WTC11 (cell line): ENCODE measurements at places on chromosomes 6 and 20. TPM values are rescaled to one million over a fixed set of nuclear protein-coding genes. Genes with fewer than 3 reads are reported as not detected.

- DNase-seq = no peak
- peaks cover 52% of the 10 kb centered on the region for H3K4me1 ChIP-seq
- no peak overlapping the region for H3K27ac ChIP-seq
- H3K27me3 ChIP-seq = no peaks in the 10 kb centered on the region
Measured at GRCh38 chr6:93789532-93789931, 370.2 kb upstream of the EPHA7 start.

GRCh38 chr6:107542192-107542668, 52.3 kb downstream of the SOBP start:
- peak overlapping the region; percentile 14; the same call in 1 of the 2 replicates for H3K27ac ChIP-seq
- no peak overlapping the region for H3K4me3 ChIP-seq
- no peak for DNase-seq
- no peaks in the 10 kb centered on the region for H3K27me3 ChIP-seq
- no peaks in the 10 kb centered on the region for H3K36me3 ChIP-seq

The PACRG gene
- 0.44 TPM in 2 of 3 replicates, not detected in the other for total RNA-seq

DNA sequence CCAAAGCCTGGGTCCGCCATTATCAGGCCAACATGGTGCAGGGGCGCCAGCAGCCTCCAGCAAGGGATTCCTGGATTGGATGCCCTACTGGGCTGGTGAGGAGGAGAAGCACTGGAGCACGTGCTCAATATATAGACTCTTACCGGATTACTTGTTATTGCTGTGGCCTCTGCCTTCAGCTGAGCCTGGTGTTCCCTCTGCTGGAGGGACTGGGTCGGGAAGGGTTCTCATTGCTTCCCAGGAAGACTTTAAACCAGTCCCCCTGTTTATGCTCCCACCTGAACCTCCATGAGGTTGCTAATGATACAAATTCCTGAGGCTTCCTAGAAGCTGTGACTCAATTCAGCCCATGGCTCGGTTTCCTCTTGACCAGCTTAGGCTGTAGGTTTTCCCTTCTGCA, 186.7 kb upstream of the ARID1B start:
- no peaks in the 10 kb centered on the region for H3K36me3 ChIP-seq
- H3K27ac ChIP-seq = no peak overlapping the region
- no peak for DNase-seq

GRCh38 chr6:42197555-42198362, 3.0 kb upstream of the GUCA1B start:
- H3K27me3 ChIP-seq = peaks cover 7% of the 10 kb centered on the region
- peaks cover 14% of the 10 kb centered on the region for H3K4me1 ChIP-seq
- no peak overlapping the region for H3K27ac ChIP-seq
- H3K36me3 ChIP-seq = no peaks in the 10 kb centered on the region
- H3K4me3 ChIP-seq = no peak overlapping the region

DNA sequence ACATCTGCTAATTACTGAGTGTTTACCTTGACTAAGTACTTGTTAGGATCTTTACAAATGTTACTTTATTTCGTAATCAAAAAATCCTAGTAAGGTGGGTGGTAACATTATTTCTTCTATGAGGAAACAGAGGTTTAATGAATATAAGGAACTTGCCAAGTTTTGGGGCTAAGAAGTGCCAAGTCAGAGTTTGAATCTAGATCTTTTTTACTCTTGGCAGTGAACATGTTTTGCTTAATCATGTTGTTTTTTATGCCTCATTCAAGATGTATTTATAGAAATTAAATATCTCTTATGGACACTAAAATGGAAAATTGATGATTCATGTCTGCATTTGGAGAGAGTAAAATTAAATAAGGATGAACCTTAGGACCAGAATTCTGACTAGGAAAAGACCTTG, 393.7 kb downstream of the UTRN start:
- peaks cover 6% of the 10 kb centered on the region for H3K4me1 ChIP-seq
- no peak overlapping the region for H3K27ac ChIP-seq
- no peak overlapping the region for H3K4me3 ChIP-seq

DNA sequence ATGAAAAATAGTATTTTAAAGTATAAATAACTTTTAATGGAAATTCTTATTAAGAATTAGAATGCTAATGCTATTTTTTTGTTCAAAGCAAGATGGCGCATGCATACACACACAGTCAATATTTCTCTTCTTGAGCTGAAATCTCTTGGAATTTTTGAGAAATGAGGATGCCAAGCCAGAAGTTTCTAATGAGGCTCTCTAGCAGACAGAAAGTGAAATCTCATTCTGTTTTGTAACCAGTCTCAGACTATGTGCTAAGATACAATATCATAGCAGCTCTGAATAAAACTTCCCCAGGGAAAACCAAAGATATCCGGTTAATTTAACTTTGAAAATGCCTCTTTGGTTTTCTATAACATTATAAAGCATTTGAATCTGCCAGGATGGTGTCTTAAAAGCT, 97.2 kb upstream of the HDAC2 start:
- H3K36me3 ChIP-seq = peaks cover 3% of the 10 kb centered on the region; the same call in 1 of the 2 replicates
- no peak overlapping the region for H3K4me3 ChIP-seq
- peaks cover 5% of the 10 kb centered on the region for H3K4me1 ChIP-seq
- DNase-seq = no peak

- DNase-seq = no peak
- H3K4me1 ChIP-seq = peaks cover 24% of the 10 kb centered on the region
- no peak overlapping the region for H3K4me3 ChIP-seq
- no peaks in the 10 kb centered on the region for H3K27me3 ChIP-seq
- peak overlapping the region; percentile 72 for H3K27ac ChIP-seq
Measured at GRCh38 chr20:62651285-62652021, 9.2 kb downstream of the SLCO4A1 start.

DNA sequence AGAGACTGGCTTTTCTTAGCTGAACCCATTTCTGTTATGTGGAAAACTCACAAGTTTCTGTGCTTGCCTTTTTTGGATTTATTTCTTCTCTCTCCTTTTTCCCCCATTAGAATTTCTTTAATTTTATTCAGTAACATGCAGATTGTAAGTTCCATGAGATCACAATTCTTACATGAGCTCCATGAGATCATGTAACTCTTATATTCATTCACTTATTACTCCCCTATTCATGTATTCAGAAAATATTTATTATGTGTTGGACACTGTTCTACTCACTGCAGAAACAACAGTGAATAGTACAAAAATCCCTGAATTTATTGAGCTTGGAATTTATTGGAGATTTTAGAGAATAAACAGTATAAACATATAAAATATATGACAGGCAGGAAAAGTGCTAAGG, 105.8 kb downstream of the INSM1 start:
- H3K4me1 ChIP-seq = peaks cover 24% of the 10 kb centered on the region
- H3K4me3 ChIP-seq = no peak overlapping the region
- no peak overlapping the region for H3K27ac ChIP-seq
- H3K27me3 ChIP-seq = no peaks in the 10 kb centered on the region

DNA sequence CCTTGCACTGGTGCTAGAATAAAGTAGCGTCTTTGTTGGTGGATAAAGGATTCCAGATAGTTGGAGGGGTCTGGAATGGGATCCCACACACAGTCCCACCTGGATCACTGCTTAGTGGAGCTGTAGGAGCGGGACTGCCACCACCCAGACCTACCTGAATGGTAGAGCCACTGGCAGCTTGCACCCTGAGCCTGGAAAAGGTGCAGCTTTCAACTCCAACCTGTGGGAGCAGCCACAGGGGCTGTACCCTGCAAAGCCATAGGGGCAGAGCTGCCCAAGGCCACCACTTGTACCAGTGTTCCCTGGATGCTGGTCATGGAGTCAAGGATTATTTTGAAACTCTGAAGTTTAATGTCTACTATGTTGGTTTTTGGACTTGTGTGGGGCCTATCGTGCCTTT, 26.9 kb downstream of the VTA1 start:
- no peak for DNase-seq
- peaks cover 36% of the 10 kb centered on the region for H3K36me3 ChIP-seq
- H3K27ac ChIP-seq = no peak overlapping the region
- no peaks in the 10 kb centered on the region for H3K27me3 ChIP-seq
- no peak overlapping the region for H3K4me3 ChIP-seq
- no peaks in the 10 kb centered on the region for H3K4me1 ChIP-seq

GRCh38 chr6:25971187-25971821, 8.7 kb downstream of the TRIM38 start:
- H3K4me3 ChIP-seq = no peak overlapping the region
- no peak overlapping the region for H3K27ac ChIP-seq
- H3K27me3 ChIP-seq = peaks cover 26% of the 10 kb centered on the region
- H3K36me3 ChIP-seq = peaks cover 29% of the 10 kb centered on the region
- H3K4me1 ChIP-seq = peaks cover 13% of the 10 kb centered on the region
- no peak for DNase-seq

DNA sequence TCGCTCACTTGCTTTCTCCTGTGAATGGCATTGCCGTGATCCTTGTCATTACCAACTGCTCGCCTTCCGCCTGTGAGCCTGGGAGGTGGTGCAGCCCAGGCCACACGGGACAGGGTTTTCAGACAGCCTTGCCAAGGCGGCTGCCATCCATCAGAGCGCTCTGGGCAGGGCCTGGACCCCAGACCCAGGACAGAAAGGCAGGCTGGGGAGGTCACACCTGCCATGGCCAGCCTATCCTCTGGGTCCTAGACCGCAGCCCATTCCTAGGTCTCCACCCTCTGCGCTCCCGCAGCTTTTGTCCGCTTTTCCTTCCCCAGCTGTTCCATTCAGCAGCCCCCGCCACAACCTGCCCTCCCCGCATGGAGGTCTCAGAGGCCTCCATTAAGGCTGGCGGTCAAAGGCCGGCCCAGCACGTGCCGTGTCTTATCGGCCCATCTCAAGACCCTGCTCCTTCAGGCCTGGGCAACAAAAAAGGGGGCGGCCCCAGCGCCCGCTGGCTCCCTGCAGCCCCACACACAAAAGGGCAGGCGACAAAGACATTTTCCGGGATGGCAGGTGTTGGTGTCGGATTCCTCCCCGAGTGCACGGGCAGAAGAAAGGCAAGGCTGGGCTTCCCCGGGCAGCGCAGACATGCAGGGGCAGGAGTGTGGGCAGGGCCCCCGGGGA, 28.1 kb downstream of the INSM1 start:
- H3K36me3 ChIP-seq = 0 out of 2 replicates have a peak, but pooled peaks cover 8% of the 10 kb centered on the region
- no peaks in the 10 kb centered on the region for H3K27me3 ChIP-seq
- H3K27ac ChIP-seq = no peak overlapping the region
- H3K4me1 ChIP-seq = peaks cover 15% of the 10 kb centered on the region
- DNase-seq = peak; percentile 25

The PSMG4 gene
- 30.2 to 38.2 TPM (median 32.5 TPM) in 3 replicates for total RNA-seq

The FABP7 gene
- total RNA-seq = 5.9 to 7.2 TPM (median 7.0 TPM) in 3 replicates

DNA sequence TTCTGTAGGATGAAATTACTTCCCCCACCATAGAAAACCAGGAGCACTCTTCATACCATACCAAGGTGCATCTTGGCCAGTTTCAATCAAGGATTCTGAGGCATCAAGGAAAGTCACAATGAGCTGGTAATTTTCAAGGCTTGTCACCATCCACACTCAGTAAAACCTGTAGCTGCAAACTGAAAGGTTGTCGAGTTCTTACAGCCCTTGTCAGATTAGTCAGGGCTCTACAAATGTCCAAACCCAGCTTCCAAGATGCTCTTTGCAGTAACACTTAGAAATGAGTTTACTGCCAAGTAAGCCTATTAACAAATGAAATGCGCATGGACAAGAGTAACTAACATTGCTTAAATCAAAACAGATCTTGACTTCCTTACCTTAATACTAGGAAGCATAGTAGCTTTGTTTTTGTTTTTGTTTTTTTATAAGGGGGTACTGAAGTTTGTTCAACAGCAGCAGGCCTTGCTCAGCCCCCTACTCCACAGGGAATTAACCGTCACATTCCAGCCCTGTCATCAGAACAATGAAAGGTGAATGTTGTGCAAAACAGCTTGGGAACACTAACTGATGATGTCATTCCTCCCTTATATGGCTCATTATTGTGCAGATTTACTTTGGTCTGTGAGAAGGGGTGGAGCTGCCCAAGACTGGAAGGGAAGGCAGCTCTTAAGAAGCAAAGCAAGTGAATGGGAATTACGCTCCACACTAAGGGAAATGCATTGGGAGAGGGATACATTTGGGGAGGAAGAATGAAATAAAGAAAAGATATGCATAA, 49.9 kb upstream of the TMEM30A start:
- H3K27me3 ChIP-seq = no peaks in the 10 kb centered on the region
- peak overlapping the region; percentile 62 for H3K4me3 ChIP-seq
- peak; percentile 55 for DNase-seq
- peaks cover 77% of the 10 kb centered on the region for H3K4me1 ChIP-seq

DNA sequence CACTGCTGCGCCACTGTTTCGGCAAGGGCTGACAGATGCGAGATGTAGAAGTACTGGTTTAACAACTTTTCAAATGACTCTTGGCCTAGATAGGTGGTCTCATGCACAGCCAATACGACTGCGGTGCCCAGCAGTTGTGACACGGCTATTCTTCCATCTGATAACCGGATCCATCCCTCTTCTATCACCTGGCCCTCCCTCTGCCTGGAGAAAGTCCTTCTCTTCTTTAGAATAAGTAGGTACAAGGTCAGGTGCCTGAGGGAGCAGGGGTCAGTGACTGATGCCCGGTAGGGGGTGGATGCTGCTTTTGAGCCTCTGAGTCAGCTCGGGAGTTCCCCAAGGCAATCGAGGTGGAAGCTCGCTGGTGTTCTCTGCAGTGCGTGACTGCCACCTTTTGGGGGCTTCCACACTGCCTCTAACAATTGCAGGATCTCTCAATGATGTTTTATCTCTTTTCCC, 166.8 kb upstream of the GRIK2 start:
- peak; percentile 89 for DNase-seq
- H3K4me1 ChIP-seq = peaks cover 13% of the 10 kb centered on the region
- no peak overlapping the region for H3K27ac ChIP-seq
- peaks cover 21% of the 10 kb centered on the region for H3K36me3 ChIP-seq
- no peak overlapping the region for H3K4me3 ChIP-seq

DNA sequence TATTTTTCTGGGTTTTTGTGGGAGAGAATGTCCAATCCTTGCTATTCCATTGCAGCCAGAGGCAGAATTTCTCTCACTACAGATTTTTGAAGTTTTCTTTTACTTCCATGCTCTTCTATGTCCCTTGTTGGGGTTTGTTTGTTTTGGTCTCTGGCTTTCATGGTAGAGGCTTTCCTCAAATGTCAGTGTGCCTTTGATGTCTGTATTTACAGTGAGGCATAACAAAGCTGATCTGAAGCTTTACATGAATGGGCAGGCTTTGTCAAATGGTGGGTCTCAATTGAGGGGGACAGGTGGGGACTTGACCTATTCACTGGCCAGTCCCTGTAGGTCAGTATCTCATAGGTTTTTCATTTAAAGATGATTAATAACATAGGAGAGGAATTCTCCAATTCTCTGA, 8.6 kb upstream of the CARMIL1 start:
- no peak overlapping the region for H3K4me3 ChIP-seq
- no peaks in the 10 kb centered on the region for H3K36me3 ChIP-seq
- DNase-seq = no peak
- peaks cover 5% of the 10 kb centered on the region for H3K4me1 ChIP-seq
- no peaks in the 10 kb centered on the region for H3K27me3 ChIP-seq

The DEFB132 gene
- not detected in 3 replicates for total RNA-seq
